Effector memory CD8-positive, alpha-beta T cell (primary cell): ENCODE measurements at places on chromosomes 6 and 20.

DNA sequence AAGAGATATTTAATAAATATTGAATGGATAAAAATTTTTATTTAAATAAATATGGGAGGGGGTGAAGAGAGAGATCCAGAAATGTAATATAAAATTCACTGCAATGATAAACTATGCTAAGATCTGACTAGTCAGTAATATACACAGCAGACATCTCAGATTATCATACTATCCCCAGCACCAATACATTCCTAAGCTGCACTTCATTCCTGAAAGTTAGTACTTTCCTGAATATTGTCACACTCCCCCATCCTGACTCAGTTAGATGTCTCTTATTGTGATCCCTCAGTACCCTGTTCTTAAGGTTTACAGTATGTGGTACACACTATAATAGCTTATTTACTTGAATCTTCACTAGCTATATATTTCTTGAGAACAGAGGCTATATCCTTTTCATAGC, 88.3 kb upstream of the KCNQ5 start:
- no peak for DNase-seq

DNA sequence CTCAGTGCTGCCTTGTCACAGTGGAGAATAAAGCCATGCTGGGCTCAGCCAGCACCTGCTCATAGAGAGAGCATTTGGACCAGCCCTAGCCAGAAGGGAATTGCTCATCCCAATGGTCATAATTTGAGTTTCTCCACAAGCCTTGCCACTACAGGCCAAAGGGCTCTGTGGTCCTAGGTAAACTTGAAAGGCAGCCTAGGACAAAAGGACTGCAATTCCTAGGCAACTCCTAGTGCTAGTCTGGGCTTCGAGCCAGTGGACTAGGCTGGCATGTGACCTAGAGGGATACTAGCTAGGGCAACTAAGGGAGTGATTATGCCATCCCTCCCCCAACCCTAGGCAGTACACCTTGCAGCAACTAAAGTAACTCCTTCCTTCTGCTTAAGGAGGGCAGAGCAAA, 516.2 kb downstream of the BCKDHB start:
- DNase-seq, result no peak

DNA sequence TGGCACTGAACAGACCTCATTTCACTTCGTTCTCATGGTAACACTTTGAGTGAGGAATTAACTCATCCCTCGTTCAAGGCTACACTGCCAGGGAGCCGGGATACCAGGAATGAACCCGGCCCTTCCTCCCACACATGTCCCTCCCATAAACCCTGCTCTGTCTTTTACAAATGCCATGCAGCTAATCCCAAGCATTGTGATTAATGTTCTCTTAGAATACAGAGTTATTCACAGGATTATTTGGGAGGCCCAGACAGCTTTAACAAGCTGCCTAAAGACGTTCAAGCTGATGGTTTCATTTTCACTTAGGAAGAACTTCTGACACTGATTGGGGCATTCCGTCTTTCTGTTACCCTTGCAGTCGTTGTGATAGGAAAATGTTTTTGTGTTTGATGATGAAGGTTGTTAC, 42.5 kb upstream of the CD83 start:
- peak; percentile 20 for DNase-seq

DNA sequence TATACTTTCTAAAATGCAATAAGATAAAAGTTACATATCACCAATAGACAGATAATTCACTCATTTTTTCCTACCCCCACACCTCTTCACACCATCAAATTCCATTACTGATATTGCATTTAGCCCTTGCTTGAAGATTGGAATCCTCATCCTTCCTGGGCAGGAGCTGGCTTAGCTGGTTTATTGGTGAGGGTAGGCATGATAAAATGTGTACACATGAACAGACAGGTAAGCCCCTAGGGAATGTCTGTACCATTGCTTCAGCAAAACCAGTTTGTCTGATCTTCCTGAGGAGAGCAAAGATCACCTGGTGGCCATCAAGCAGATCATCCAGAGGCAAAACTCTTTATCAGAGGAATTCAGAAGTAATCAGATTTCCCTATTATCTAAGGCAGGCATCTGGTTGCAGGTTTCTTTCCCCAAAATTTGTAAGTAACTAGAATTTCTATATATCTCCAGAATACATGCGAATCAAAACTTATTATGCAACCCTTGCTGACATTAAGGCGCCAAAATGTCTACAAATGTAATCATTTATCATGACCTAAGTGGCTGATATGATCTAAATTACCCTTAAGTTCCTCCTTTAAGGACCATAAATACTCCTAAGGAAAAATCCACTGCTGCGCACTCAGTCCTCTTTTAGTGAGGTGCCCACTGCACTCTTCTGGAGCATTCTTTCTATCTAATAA, 6.6 kb upstream of the FABP7 start:
- no peak for DNase-seq

DNA sequence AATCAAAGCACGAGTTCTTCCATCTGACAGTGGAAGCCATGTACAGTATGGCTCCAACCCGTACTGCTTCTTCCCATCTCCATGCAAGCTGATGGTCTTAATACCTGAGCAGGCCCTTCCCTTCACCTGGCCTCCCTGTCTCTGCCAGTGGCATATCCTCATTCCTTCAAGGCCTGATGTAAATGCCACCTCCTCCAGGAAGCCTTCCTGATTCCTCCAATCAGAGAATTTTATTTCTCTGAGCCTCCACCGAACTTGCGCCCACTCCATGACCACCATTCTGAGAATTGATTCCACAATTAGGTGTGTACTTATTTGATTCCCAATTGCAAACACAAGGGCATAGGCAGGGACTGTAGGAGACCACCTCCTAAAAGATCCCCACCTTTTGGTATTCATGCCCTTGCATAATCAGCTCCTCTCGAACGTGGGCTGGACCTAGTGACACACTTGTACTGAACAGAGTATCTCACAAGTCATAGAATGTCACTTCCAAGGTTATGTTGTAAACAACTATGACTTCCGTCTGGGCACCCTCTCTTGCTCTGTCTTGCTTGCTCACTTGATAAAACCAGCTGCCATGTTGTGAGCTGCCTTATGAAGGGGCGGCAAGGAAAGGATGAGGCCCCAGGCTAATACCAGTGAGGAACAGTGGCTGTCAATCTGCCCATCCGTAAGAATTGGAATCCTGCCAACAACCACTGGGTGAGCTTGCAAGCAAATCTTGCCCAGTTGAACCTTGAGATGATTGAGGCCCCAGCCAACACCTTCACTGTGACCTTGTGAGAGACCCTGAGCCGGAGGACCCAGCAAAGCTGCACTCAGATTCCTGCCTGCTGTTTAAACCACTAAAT, 38.8 kb downstream of the CPNE5 start:
- no peak for DNase-seq

DNA sequence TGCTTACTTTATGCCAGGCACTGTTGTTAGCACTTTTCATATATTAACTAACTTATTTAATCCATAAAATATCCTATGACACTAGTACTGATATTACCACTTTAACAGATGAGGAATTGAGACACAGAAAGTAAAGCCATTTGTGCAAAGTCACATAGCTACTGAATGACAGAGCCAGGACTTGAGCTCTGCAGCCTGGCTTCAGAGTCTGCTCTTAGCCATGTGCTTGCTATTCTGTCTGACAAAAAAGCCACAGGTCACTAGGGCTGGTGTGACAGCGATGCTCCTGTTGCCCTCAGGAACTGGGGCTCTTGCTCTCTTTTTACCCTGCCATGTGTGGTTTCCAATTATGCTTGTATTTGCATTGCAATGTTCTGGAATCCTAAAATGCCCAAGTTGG, 44.7 kb upstream of the RNF8 start:
- DNase-seq, result no peak

DNA sequence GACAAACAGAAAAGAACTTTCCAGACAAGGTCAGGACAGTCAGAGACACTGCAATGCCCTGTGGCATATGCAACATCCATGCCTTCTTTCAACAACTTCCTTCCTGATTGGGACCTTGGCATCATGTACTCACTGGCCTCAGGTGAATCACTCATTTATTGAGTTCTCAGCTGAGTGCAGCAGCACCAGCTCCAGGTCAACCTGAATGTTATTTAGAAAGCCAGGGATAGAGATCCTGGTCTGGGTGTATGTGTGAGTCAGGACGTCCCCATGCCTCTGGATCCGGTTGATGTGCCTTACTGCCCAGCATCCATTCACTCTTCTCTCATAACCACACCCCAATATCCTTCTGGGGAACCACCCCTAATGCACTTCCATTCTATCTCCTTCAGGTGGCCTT, 54.4 kb downstream of the SNRNP48 start:
- DNase-seq, result no peak

- DNase-seq, result no peak
Observed at GRCh38 chr6:167235005-167235404, 56.1 kb upstream of the UNC93A start.

- no peak for DNase-seq
Observed at GRCh38 chr20:60789399-60789798, 462.7 kb upstream of the CDH4 start.

- DNase-seq, result no peak
Observed at GRCh38 chr6:44699082-44699481, 311.6 kb downstream of the CDC5L start.

DNA sequence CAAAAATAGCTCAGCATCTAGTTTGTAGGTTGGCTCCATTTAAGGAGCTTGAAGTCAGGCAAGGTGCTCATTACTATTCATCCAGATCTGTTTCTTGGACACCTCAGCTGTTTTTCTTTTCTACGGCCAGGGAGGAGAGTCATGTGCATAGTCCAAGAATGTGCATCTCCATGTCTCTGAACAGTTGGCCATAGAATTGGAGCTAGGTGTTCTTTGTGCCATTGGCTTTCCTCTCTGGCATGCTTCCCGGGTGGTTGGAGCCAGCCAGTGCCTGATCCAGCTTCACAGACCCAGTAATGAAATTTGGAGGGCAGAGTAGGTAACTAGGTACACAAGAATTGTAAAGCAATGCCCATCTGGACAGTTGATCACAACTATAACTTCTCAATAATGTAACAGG, 21.6 kb downstream of the EYA4 start:
- DNase-seq, result no peak

- no peak for DNase-seq
Observed at GRCh38 chr20:34165018-34165619, 53.1 kb upstream of the EIF2S2 start.

DNA sequence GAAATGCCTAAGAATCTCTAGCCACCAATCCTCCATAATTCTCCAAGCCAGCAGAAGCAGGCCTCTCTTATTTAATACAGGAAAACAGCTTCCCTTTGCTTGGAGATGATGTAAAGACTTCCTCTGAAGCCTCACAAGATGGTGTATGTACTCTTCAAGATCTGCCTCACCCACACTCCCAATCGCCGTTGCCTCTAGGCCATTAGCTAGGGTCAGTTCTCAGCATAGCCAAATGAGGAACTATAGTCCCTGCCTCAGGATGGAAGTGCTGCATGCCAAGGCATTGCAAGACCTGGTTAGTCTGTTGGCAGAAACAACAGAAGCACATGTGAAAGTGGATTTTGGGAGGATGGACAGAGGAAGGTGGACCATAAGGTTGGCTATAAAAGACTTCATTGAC, 139.1 kb downstream of the SCML4 start:
- no peak for DNase-seq

GRCh38 chr20:50191065-50191543, 474 bp downstream of the CEBPB start:
- peak; percentile 57 for DNase-seq

- no peak for DNase-seq
Observed at GRCh38 chr6:109164331-109164730, 69.0 kb downstream of the CEP57L1 start.

GRCh38 chr6:93017213-93017612, 402.1 kb downstream of the EPHA7 start:
- DNase-seq, result no peak

DNA sequence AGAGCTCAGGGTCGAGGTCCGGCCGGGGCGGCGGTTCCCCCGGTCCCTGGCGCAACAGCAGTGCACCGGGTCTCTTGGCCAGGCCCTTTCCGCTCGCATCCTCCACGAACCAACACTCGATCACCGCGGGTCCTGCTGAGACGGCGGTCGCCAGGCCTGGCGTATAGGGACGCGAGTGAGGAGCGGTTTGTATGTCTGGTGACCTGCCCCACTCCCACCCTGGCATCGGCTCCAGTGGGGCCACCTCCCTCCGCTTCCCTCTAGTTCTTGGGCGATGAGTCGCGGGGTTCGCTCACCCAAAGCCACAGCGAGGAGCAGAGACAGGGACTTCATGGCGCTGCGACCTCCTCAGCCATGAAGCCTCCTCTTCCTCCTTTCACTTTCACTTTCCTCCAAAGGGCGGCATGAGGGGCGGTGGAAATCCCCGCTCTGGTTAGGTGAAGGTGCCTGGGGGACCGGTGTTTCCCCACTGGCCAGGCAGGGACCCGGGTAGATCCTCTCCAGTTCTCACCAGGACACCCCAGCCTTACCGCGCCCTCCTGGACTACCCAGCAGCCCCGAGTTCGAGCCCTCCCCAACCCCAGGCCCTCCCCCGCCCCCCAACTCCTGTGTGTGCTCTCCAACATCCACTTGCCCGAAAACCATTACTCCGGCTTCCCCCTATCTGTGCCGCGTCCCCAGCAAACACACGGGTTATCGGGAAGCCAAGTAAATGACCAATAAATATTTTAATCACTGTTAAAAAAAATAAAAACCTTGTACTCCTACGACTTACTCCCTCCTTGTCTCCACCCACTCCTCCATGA, at the start of gene TAPBP:
Gene TAPBP, minus strand, starts transcription at position 370 of the 806 bp plus-strand sequence. Its CDS starts 37 bp downstream, at position 333.
- peak; percentile 86 for DNase-seq

GRCh38 chr6:81792826-81793225, 40.3 kb upstream of the TENT5A start:
- DNase-seq, result no peak

DNA sequence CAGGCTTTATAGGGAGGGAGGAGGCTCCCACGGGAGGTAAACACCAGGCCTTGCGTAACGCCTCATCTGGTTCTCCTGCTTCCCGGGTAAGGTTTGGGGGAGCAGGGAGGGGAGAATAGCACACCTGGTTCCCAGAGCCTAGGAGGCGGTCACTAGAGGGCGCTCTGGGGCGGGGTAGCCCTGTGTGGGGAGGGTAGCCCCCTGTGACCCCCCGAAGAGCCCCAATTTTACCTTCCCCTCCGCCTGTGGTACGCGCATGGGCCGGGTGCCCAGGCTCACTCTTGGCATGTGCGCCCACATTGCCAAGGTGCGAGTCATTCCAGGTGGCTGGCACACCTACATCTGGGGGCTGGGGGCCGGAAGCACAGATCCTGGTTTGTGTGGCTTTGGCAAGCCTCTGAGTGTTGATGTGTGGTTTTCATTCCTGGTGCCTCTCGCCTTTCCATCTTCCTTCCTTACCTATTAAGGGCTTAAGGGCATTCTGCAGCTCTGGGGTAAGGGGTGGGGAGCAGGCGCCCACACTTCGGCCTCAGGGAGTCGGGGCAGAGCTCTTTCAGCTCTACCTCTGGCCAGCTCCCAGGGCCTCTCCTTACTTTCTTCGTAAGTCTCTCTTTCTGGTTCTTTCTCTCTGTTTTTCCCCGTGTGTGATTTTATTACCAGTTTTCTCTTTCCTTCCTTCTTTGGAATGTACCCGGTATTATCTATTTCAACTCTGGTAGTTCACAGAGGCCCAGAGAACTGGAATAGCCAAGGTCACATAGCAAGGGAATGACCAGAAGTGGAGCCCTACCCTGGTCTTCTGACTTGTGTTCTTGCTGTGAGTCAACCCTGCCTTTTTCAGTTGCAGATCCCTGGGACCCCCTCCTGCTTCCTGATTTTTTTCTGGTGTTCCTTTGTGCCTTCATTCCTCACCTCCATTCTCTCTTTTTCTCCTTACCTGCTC, 492 bp upstream of the RNF39 start:
- DNase-seq, result no peak

- DNase-seq, result no peak
Observed at GRCh38 chr20:23091721-23092383, 5.7 kb upstream of the CD93 start.

- DNase-seq, result no peak
Observed at GRCh38 chr6:104402572-104402971, 457.1 kb downstream of the HACE1 start.

GRCh38 chr6:108946695-108947094, 98.5 kb downstream of the ARMC2 start:
- no peak for DNase-seq

GRCh38 chr6:14258695-14259593, 141.4 kb downstream of the CD83 start:
- no peak for DNase-seq
